Endothelial cell of umbilical vein (primary cell): ENCODE measurements at places on chromosomes 7 and 10.

GRCh38 chr10:29600821-29601220 is 34.0 kb downstream of the SVIL start:
- DNase-seq: no peak

- no peak for DNase-seq
These were observed 1.8 kb downstream of the CPXM2 start for GRCh38 chr10:123889821-123890220.

DNA sequence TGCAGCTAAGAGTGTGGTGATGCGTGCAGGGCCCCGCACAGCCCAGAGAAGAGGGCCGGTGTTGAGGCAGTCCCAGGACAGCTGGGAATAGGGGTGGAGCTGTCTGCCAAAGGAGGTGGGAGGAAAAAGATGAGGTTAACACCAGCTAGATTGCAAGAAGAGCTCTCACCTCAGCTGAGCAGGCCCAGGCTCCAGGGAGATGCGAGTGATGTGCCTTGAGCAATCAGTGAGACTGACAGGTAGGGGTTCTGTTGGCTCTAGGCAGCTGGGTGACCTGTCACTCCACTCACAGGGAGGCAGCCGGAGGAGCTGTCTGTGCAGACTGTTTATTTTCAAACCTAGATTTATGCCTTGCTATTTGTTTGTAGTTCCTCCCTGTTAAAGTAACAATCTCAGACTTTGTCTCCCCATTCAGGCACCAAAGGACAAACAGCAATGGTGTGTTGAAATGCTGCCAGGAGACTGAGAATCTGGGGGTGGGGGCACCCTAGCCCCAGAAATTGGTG is 205.1 kb upstream of the CXCL12 start:
- no peak for DNase-seq

- peak; percentile 52 for DNase-seq
These were observed 235.5 kb upstream of the MEOX2 start for GRCh38 chr7:15922002-15922401.

DNA sequence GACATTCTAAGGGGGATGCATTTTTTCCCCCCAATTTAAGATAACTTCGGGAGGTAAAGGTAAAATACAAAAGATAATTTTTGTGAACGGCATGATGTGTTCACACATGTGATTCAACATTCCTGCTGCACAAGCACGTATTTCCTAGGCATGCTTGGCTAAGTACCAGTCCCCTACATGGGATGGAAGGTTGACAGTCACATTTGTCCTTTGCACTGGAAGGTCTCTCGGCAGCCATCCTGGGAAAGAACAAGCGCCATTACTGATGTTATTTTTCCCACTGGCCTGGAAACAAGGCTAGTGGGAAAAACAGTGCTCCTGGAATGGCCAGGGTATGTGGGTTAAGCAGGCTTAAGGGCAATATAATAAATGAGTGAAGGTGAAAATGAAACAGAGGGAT is 276.2 kb upstream of the AOAH start:
- DNase-seq: no peak

DNA sequence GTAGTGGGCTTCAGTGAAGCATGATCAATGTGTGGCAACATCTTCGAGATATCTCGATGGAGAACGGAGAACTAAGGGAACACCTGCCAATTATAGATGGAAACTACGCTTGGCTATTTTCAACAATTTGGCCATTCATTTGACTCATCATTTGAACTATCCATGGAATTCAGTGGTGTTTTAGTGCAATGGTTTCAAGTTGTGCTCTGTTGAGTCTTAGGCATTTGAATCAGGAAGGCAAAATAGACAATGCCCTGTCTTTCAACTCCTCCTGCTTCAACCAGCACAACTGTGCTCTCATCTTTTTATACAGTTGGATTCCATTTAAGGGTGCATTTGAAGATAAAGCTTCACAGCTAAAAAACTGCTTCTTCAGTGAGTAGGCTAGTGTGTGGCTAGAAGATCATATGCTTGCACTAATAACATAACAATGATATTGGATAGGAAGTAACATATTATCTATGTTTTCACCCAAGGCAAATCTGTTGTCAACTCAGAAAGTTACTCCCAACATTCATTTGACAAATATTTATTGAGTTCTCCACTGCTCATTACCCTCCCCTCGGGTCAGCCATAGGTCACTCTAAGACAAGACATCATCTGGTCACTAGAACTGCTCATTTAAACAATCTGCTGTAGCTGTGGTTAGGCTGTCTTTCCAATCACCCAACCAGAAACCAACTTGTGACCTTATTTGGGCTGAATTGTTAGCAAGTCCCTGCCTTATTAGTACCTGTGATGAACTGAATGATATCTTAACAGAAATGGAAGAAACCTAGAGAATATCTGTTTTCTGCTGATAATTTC is 314.1 kb upstream of the SP4 start:
- DNase-seq: no peak

DNA sequence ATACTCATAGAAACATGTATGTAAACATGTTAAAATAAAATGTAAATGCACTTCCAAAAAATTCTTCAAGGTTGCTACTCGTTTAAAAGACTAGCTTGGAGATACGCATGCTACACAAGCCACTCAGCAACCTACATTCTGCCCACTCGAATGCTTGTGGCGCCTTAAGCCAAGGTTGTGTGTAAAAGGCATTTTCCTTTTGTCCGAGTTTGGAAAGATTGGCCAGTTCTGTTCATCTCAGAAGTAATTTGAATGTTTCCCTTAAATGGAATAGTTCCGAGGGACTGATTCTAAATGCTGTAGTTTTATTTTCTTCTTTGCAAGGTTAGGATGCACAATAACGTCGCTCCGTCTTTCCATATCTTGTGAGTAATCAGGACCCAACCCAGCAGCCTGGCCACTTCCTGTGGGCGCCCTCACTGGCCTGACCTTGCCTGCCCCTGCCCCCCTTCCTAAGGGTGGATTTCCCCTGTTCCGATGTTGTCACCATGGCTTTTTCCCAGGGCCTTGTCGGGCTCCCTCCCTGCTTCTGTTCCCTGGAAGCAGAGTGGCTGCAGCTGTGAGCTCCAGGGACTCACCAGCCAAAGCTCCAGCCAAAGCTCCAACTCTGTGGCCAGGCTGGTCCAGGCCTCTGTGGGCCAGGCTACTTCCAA is 70.6 kb downstream of the PTPRE start:
- DNase-seq: peak; percentile 96

- DNase-seq: no peak
These were observed 687 bp downstream of the EPDR1 start for GRCh38 chr7:37920849-37921805.

DNA sequence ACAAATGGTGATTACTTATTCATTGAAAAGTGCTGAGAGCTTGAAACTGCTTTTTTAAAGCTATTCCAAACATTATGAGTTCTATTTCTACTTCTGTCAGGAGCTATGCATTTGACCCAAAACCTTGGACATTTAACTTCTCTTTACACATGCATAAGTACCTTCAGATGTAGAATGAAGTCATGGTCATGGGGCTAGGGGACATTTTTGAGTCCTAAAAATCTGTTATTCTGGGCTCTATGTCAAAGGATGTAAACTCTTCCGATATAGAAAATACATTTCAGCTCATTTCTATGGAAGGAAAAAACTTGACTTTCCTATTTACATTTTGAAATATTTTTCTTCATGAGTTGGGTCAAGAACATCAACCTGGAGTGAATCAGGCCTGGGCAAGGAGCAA is 179.5 kb upstream of the CXCL12 start:
- no peak for DNase-seq

GRCh38 chr7:133940368-133940767 is 186.8 kb upstream of the LRGUK start:
- no peak for DNase-seq

GRCh38 chr7:6256677-6257535 is 15.5 kb downstream of the CYTH3 start:
- no peak for DNase-seq

DNA sequence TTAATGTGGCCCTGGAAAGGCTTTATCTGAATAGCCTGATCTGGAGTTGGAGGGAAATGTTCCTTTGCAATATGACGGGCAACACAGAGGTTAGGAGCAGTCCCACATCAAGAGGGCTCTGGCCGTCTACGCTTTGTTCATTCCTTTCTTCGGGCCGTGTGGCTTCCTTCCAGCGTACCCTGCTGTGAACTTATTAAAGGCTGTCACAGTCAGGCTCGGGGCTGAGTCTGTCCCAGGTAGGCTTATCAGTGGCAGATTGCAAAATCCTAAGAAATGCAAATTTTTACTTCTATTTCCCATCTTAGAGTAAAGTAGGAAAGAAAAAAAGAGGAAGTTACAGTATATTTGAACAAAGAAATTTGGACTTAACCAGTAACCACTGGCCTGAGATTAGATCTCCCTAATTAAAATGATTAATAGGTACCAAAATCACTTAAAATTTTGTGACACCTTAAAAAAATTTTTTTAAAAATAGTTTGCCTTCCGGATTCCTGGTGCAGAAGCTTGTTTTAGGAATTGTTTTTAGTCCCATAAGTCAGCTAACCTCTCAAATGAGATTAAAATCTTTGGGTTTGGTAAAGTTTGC is 453.1 kb upstream of the MKI67 start:
- DNase-seq: no peak

GRCh38 chr7:157737151-157738065 is 400.6 kb downstream of the DNAJB6 start:
- DNase-seq: no peak

GRCh38 chr10:124972637-124973036 is 30.7 kb downstream of the ZRANB1 start:
- no peak for DNase-seq

- DNase-seq: no peak
These were observed 15.6 kb upstream of the CLDN12 start for GRCh38 chr7:90387470-90388240.

DNA sequence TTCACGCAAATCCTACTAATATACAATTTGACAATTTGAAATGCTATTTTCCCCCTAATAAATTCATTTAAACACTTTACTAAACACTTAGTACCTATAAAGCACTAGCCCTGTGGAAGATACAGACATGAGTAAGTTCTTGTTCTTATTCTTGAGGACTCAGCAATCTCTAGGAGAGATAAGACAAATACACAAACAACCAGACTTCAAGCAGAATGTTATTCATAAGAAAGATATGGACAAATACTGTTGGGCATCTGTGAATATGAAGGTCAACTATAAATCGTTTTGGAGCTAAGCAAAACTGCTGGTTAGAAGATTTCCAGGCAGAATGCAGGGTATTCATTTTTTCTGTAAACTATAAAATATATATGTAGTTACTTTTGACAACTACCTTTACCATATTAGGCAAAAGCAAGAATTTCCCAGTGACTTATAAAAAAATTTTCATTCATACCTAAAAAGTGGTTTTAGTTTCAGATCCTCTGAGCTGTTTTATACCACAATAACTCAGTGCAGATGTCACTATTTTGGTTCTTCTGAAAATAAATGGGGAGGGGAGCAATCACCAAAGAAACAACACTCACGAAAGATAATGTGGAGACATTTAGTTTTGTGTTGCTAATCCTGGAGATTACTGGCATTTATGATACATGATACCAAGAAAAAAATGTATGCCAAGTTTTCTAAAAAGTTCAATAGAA is 3.8 kb downstream of the VPS41 start:
- DNase-seq: no peak

GRCh38 chr10:61471491-61471890 is 18.3 kb upstream of the TMEM26 start:
- DNase-seq: no peak

- peak; percentile 6 for DNase-seq
These were observed 44.8 kb upstream of the EGR2 start for GRCh38 chr10:62860946-62861345.

- no peak for DNase-seq
These were observed 261.8 kb upstream of the SHH start for GRCh38 chr7:156074084-156074483.

- no peak for DNase-seq
These were observed 443 bp downstream of the CRHR2 start for GRCh38 chr7:30681815-30682211.

DNA sequence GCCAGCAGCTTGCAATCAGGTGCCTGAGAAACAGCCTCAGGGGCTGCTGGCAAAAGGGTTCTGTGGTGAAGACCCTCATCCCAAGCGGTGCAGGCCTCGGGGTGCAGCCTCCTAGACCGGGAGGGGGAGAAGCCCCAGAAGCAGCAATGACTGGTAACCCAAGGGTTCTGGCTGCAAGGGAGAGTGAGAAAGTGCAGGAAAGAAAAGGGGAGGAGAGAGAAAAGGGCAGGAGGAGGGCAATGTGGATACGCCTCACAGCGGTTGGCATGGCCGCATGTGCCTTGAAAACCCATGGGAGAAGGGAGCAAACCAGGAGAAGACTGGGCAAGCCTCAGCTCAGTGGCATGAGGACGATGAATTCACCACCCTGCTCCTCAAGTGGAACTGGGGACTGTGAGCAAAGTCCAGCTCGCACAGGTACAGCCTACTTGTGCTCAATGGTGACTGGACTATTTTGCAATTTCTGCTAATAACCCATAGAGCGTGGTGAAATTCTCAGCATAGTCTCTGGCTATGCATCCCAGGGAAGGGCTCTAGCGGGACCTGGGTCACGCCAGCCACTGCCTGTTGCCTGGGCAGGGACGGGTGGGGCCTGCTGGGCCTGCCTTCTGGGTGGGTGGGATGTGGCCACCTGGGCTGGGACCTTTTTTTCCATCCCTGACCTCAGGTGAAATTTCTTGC is 6.2 kb downstream of the CLRN3 start:
- no peak for DNase-seq

DNA sequence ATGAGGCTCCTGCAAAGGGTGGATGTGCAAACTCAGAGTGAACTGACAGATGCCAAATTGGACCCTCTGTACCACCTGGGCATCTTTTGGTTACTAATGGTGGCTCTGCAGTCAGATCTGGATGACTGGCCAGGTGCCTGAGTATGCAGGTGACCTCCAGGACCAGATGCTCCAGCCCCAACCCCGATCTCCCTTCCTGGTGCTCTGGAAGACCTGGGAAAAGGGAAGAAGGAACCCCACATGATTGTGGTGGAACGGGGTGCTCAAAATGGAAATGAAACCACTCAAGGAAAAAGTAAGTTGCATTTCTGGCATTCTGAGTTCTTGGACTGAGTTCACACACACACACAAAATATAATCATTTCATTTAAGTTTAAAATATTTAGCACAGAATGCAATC is 9.8 kb upstream of the AEBP1 start:
- no peak for DNase-seq

DNA sequence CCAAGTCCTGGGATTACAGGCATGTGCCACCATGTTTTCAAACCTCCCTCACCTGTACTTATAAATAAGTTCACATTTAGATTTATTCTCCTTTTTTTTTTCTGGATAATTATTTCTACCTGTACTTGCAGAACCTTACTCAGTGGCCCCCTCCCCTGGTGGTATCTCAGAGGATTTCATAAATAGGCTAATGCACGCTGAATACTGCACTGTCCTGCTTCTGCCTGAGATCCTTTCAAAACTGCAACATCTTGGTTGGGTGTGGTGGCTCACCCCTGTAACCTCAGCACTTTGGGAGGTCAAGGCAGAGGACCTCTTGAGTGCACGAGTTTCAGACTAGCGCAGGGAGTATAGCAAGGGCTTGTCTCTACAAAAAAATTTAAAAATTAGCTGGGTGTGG is 4.6 kb upstream of the BLVRA start:
- DNase-seq: no peak

GRCh38 chr7:71982851-71983250 is 429.3 kb downstream of the CALN1 start:
- no peak for DNase-seq
